Tibial nerve (tissue), 4 donors: ENCODE measurements at places on chromosomes 7 and 10. TPM values are rescaled to one million over a fixed set of nuclear protein-coding genes. Genes with fewer than 3 reads are reported as not detected.

Gene ZNF488
- 0.59 TPM for total RNA-seq

Gene SMIM30
- 21.3 TPM for total RNA-seq

Gene AGFG2
- total RNA-seq, result 54.6 TPM

Gene RASA4B
- 42.9 TPM for total RNA-seq

Gene HMX3
- total RNA-seq, result not detected

Gene FRMPD2
- total RNA-seq, result 0.21 TPM

Gene VIPR2
- total RNA-seq, result 3.0 TPM

Gene TMEM209
- total RNA-seq, result 15.3 TPM

Gene PPP1R17
- not detected for total RNA-seq

DNA sequence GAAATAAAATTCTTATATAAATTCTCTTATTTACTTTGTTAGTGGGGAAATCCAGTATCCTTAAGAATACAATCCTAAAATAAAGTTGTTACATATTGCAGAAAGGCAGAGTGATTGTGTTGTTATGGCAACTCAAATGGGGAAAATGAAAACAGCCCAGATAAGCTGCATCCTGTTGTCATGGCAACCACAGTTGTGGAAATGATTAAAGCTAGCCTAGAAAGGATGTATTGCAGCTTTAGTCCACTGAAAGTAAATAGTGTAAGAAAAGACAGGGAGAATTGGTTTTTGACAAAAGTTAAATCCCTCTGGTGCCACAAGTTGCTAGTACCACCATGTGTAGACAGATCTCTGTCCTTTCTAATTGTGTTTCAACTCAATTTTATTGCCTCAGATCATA lies 43.2 kb downstream of the BTRC start:
- H3K4me1 ChIP-seq, result no peaks in the 10 kb centered on the region

GRCh38 chr7:72334066-72334465 lies 78.1 kb downstream of the CALN1 start:
- no peak for DNase-seq
- H3K4me3 ChIP-seq, result no peak overlapping the region
- no peak overlapping the region for H3K27ac ChIP-seq
- no peaks in the 10 kb centered on the region for H3K36me3 ChIP-seq
- no peaks in the 10 kb centered on the region for H3K27me3 ChIP-seq

GRCh38 chr10:32893434-32893833 lies 64.6 kb downstream of the ITGB1 start:
- no peak overlapping the region for H3K27ac ChIP-seq
- no peak overlapping the region for H3K4me3 ChIP-seq
- no peaks in the 10 kb centered on the region for H3K4me1 ChIP-seq
- no peaks in the 10 kb centered on the region for H3K27me3 ChIP-seq
- no peaks in the 10 kb centered on the region for H3K36me3 ChIP-seq
- DNase-seq, result no peak

DNA sequence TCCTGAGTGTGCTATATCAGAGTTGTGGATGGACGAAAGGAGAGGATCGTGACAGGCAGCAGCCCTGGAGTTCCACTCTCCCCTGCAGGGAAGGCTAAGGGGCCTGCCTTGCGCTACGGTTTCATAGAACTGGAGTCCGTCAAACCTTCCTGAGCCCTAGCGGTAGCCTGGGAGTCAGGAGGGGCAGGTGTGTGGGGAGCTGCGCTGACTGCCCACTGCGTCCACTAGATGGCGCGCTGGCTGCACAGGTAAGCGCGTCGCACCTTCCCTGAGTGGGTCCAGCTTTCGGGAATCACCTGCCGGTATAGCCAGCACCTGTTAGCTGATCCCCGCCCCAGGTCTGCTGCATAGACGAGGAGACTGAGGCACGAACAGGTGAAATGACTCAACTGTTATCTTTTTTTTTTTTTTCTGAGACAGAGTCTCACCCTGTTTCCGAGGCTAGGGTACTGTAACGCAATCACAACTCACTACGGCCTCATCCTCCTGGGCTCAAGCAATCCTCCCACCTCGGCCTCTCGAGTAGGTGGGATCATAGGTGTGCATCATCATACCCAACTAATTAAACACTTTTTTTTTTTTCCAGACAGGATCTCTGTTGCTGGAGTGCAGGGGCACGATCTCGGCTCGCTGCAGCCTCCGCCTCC lies 20.2 kb upstream of the BAIAP2L1 start:
- no peaks in the 10 kb centered on the region for H3K36me3 ChIP-seq
- no peak for DNase-seq
- no peaks in the 10 kb centered on the region for H3K27me3 ChIP-seq
- no peak overlapping the region for H3K4me3 ChIP-seq
- H3K4me1 ChIP-seq, result no peaks in the 10 kb centered on the region
- no peak overlapping the region for H3K27ac ChIP-seq

DNA sequence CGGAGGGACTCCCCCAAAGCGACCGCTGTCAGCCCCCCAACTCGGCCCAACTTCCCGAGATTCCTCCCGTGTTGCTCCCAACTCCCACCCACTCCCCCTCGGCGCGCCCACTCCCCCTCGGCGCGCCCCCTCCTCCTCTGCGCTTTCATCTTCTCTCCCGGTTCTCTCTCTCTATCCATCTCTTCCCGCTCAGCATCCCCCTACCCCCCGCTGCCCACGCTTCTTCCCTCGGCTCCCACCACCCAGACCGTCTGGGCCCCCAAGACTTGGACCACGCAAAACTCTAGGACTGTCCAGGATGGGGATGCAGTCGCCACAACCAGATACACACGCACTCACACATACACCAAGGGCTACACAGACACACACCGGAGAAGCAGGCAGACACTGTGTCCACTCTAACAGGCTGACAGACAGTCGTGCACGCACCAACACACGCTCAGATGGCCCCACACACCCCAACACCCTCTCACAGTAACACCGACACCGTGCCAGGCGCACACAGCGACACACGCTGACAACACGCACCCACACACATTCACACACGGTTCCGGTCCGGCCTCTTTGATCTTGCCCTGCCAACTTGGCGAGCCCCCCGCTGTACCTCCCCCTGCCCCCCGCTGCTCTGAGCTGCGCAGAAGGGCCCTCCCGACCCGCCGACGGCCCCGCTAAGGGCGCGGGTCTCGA lies 1.1 kb downstream of the GRID1 start:
- peak overlapping the region; percentile 52 for H3K4me3 ChIP-seq
- H3K36me3 ChIP-seq, result no peaks in the 10 kb centered on the region
- H3K27ac ChIP-seq, result no peak overlapping the region
- no peaks in the 10 kb centered on the region for H3K27me3 ChIP-seq
- DNase-seq, result no peak

- DNase-seq, result no peak
- H3K36me3 ChIP-seq, result no peaks in the 10 kb centered on the region
- peak overlapping the region; percentile 20 for H3K27ac ChIP-seq
- H3K4me1 ChIP-seq, result peaks cover 17% of the 10 kb centered on the region
- H3K4me3 ChIP-seq, result no peak overlapping the region
- no peaks in the 10 kb centered on the region for H3K27me3 ChIP-seq
These were observed 22.6 kb downstream of the TES start for GRCh38 chr7:116232920-116233319.

DNA sequence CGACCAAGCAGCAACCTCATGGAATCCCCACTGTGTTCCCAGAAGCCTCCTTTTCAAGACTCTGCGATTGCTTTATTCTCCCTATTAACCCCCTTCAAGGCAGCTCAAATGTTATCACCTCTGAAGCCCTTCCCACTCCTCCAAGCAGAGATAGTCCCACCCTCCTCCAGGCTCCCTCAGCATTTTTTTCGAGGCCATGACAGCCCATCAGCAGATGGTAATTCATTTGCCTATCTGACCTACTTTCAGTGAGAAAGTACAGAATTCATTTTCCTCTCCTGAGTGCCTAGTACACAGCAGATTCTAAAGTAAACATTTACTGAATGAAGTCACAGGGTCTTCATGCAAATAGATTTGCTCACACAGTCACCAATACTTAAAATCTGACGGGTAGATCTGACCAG lies 47.8 kb downstream of the HERPUD2 start:
- no peak for DNase-seq
- no peak overlapping the region for H3K4me3 ChIP-seq
- H3K27ac ChIP-seq, result peak overlapping the region; percentile 48
- peaks cover 32% of the 10 kb centered on the region for H3K36me3 ChIP-seq
- no peaks in the 10 kb centered on the region for H3K27me3 ChIP-seq
- H3K4me1 ChIP-seq, result no peaks in the 10 kb centered on the region

GRCh38 chr10:4635388-4635787 lies 190.6 kb upstream of the AKR1E2 start:
- H3K27ac ChIP-seq, result no peak overlapping the region
- H3K4me1 ChIP-seq, result no peaks in the 10 kb centered on the region
- no peak overlapping the region for H3K4me3 ChIP-seq
- no peak for DNase-seq
- no peaks in the 10 kb centered on the region for H3K27me3 ChIP-seq

GRCh38 chr10:103763374-103764202 lies 91.8 kb downstream of the SH3PXD2A start:
- H3K4me1 ChIP-seq, result peaks cover 40% of the 10 kb centered on the region
- H3K36me3 ChIP-seq, result no peaks in the 10 kb centered on the region
- no peak overlapping the region for H3K4me3 ChIP-seq
- H3K27me3 ChIP-seq, result no peaks in the 10 kb centered on the region
- H3K27ac ChIP-seq, result peak overlapping the region; percentile 81

GRCh38 chr7:135728136-135728669 lies at the start of gene SLC13A4:
Gene SLC13A4, minus strand, starts transcription at chr7:135728186. Its CDS starts 690 bp downstream, at chr7:135727496.
- no peak for DNase-seq
- H3K4me3 ChIP-seq, result no peak within 1 kb of the TSS
- H3K27me3 ChIP-seq, result no peaks in the 10 kb centered on the region
- H3K4me1 ChIP-seq, result no peaks in the 10 kb centered on the region
- H3K27ac ChIP-seq, result no peak within 1 kb of the TSS
- H3K36me3 ChIP-seq, result no peaks in the 10 kb centered on the region

- H3K36me3 ChIP-seq, result no peaks in the 10 kb centered on the region
- peaks cover 36% of the 10 kb centered on the region for H3K27me3 ChIP-seq
- H3K4me3 ChIP-seq, result peak overlapping the region; percentile 24
- DNase-seq, result no peak
These were observed 1.2 kb downstream of the MACROH2A2 start for GRCh38 chr10:70053841-70054288.

DNA sequence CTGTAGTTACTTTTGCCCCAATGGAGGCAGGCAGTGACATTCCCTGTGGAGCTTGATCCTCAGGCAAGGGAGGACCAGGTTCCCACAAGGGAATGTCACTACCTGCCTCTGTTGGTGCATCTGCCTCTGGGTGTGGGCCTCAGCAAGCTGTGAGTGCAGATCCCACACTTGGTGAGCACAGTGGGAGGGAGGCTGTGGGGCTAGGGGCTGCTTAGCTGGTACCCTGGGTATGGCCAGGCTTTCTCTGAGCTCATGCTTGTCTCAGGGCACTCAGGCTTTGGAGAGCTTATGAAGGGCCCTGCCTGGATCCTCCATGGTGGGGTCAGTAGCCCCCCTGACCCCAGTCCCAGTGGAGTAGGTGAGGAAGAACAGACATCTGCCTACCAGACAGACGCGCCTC lies 16.2 kb upstream of the ZNF488 start:
- H3K4me1 ChIP-seq, result no peaks in the 10 kb centered on the region
- no peak overlapping the region for H3K4me3 ChIP-seq
- DNase-seq, result no peak
- no peaks in the 10 kb centered on the region for H3K27me3 ChIP-seq

DNA sequence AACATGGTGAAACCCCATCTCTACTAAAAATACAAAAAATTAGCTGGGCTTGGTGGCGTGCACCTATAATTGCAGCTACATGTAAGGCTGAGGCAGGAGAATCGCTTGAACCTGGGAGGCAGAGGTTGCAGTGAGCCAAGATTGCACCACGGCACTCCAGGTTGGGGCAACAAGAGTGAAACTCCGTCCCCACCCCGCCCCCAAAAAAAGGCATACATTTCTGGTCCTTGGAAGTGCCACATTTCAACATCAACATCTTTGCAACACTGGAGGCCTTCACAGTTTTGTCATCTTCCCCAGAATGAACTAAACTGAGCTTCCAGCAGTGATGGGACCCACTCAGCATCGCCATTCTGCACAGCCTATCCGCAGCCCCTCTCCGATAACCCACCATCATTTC lies 36.6 kb downstream of the FAM53B start:
- no peaks in the 10 kb centered on the region for H3K27me3 ChIP-seq
- peaks cover 90% of the 10 kb centered on the region for H3K4me1 ChIP-seq
- H3K36me3 ChIP-seq, result no peaks in the 10 kb centered on the region
- H3K27ac ChIP-seq, result peak overlapping the region; percentile 98
- DNase-seq, result no peak
- H3K4me3 ChIP-seq, result no peak overlapping the region

DNA sequence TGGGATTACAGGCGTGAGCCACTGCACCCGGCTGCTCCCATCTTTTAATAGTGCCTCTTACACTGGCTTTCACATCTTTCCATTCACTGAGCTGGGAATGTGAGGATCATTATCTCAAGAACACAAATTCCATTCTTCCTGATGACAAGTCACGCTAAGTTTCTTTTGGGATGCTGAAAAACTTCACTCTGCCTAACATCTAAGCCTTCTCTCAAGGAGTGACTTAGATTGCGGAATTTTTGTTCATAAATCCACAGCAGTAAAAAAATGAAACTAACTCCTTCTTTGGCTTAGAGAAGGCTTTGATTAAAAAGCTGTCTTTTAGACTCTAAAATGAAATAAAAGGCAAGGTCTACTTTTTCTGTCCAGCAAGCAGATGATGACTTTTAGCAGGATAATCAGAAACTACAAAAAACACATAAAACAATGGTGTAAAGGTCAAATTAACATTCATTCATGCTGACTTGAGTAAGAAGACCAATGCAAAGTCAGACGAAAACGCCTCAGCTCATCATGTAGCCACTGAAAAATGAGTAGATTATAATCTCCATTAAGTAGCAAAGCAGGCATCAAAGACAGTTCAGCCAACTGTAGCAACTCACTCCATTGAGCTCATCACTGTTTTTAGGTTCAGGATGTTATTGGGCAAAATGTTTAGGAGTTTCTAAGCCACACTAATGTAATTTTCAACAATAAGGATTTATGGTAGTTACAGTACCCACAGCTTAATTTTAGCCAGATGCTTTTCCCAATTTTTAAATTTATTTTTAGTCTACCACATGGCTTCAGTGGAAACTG lies 178.8 kb downstream of the ELMO1 start:
- peaks cover 3% of the 10 kb centered on the region for H3K4me1 ChIP-seq
- H3K27me3 ChIP-seq, result no peaks in the 10 kb centered on the region
- H3K36me3 ChIP-seq, result no peaks in the 10 kb centered on the region
- H3K4me3 ChIP-seq, result no peak overlapping the region

DNA sequence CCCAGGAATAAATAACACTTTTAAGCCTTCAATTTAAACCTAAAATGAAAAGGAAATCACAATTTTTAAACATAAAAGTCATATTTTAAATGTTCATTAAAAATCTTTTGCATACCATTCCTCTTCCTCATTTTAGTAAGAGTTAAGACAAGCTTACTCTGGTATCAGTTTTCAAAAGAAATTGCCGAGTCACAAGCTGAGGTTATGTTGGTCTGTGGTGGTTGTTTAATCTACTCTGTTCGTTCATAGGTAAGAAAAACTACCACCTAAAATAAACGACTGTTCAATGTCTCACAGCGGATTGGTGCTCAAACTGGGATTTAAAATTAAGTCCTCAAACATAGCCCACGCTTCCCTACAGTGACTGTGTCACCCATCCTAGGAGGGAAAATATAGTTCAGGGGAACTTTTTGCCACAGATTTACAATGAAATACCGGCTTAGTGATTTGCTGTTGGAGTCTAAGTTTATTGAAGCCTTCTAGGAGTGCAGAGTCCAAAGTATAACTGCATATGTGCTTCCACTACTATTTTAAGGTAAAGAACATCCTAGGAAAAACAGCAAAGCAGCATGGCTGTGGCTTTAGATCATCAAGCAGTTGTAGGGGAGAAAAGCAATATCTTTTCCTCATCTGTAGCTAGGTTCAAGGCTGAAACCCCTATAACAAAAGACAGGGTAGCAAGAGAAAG lies 61.1 kb downstream of the GNAT3 start:
- DNase-seq, result no peak
- H3K27me3 ChIP-seq, result no peaks in the 10 kb centered on the region
- H3K4me1 ChIP-seq, result no peaks in the 10 kb centered on the region
- no peaks in the 10 kb centered on the region for H3K36me3 ChIP-seq
- H3K4me3 ChIP-seq, result no peak overlapping the region
